ENCODE measurements at places on chromosomes 1 and 21.
A peak's percentile ranks its signal among the peaks of the same experiment; 100 is the strongest.

DNA sequence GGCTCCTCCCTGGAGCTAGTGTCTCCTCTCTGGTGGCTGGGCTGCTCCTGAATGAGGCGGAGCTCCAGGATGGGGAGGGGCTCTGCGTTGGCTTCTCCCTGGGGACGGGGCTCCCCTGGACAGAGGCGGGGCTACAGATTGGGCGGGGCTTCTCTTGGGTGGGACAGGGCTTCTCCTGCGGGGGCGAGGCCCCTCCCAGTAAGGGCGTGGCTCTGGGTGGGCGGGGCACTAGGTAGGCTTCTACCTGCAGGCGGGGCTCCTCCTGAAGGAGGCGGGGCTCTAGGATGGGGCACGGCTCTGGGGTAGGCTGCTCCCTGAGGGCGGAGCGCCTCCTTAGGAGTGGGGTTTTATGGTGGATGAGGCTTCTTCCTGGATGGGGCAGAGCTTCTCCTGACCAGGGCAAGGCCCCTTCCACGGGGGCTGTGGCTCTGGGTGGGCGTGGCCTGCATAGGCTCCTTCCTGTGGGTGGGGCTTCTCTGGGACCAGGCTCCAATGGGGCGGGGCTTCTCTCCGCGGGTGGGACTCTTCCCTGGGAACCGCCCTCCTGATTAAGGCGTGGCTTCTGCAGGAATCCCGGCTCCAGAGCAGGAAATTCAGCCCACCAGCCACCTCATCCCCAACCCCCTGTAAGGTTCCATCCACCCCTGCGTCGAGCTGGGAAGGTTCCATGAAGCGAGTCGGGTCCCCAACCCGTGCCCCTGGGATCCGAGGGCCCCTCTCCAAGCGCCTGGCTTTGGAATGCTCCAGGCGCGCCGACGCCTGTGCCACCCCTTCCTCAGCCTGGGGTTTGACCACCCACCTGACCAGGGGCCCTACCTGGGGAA, 22.7 kb upstream of the ARF1 start:
- peak; percentile 56 for DNase-seq

- DNase-seq: no peak
Measured at GRCh38 chr1:165174491-165174890, 182.0 kb downstream of the LMX1A start.

- no peak for DNase-seq
Measured at GRCh38 chr1:173853074-173853473, 14.7 kb downstream of the GAS5 start.

DNA sequence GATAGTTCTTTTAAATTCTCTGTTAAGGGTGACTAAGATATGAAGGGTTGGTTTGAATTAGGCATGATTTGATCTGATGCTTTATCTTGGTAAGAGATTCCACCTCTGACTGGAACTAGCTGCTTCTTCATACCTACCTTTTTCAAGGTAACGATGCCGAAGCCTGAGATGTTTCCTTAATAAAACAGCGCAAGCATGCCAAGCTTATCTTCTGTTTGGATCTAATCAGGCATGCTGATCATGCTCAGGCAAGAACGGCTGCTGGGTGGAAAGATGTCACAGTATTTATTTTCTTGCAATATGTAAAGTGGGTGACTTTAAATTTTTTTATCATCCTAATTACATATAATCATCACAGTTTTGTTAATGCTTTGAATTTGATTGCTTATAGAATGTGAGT, 148.7 kb downstream of the ADGRL2 start:
- no peak for DNase-seq

GRCh38 chr21:27077501-27077900, 110.6 kb upstream of the ADAMTS5 start:
- DNase-seq: no peak

GRCh38 chr1:183368213-183369108, 49.7 kb downstream of the NMNAT2 start:
- DNase-seq: no peak

GRCh38 chr1:199691540-199691939, 336.0 kb upstream of the NR5A2 start:
- no peak for DNase-seq

DNA sequence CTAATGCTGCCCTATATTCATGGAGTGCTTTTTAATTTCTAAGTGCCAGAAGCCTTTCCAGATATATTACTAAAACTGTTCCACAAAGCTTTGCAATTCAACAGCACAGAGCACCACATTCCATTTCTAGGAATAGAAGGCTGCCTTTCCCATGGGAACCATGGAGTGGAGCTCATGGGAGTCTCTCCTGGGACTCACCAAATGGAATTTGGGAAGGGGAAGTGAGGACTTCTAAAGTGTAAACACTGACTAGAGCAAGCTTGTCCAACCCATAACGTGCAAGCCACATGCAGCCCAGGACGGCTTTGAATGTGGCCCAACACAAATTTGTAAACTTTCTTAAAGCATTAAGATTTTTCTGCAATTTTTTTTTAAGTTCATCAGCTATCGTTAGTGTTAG, 190.4 kb upstream of the TNR start:
- no peak for DNase-seq

Data from stimulated activated CD4-positive, alpha-beta T cell treated with anti-CD3 and anti-CD28 coated beads, Interleukin-12 subunit alpha, Interleukin-12 subunit beta, amount 100 ng/mL, for 4 hours (primary cell).